Stimulated activated CD8-positive, alpha-beta memory T cell treated with anti-CD3 and anti-CD28 coated beads, Interleukin-4, amount 100 ng/mL, for 24 hours (primary cell): ENCODE measurements at places on chromosomes 3 and 15.

- no peak for DNase-seq
Observed at GRCh38 chr3:94734206-94734605, 671.3 kb downstream of the NSUN3 start.

GRCh38 chr15:76994971-76995945 is at the start of gene PSTPIP1:
TSS of gene PSTPIP1 (plus strand) at chr15:76995126. CDS start at chr15:76995574, 448 bp downstream.
- no peak for DNase-seq

DNA sequence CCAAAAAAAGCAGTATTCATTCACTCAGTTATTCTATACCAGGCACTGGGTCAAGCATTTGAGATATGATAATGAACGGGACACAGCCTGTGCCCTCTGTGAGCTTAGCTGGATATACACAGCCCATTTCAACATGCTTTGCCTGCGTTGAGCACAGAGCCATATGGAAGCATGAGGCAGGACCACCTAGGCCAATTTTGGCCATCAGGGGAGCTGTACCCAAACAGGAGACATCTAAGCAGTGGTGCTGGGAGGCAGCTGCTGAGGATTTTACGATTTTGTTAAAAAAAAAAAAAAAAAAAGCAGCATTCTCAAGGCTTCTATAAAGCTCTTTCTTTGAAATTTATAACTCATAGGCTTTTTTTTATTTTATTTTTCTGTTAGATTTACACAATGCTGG is 87.2 kb upstream of the SLC2A2 start:
- DNase-seq = no peak

- no peak for DNase-seq
Observed at GRCh38 chr15:94335616-94336015, 104.3 kb downstream of the MCTP2 start.

DNA sequence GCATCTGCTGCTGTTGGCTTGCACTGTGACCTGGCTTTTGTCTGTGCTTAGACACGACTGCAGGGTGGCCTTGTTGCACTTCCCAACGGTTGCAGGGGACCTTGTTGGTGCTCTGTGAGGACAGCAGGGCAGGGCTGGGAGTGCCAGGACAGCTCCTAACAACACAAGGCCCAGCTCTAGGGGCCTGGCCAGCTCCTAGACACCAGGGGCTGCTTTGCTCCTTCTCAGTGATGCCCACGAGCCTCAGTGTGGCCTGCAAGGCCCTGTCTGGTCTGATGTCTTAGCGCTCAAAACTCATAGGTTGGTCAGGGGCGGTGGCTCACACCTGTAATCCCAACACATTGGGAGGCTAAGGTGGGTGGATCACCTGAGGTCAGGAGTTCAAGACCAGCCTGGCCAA is 149.1 kb downstream of the CHSY1 start:
- no peak for DNase-seq

GRCh38 chr3:197520311-197521276 is 35.2 kb downstream of the BDH1 start:
- no peak for DNase-seq

GRCh38 chr15:89164712-89165211 is 56.6 kb downstream of the RLBP1 start:
- no peak for DNase-seq

- DNase-seq = no peak
Observed at GRCh38 chr15:76799760-76800159, 105.4 kb downstream of the SCAPER start.

DNA sequence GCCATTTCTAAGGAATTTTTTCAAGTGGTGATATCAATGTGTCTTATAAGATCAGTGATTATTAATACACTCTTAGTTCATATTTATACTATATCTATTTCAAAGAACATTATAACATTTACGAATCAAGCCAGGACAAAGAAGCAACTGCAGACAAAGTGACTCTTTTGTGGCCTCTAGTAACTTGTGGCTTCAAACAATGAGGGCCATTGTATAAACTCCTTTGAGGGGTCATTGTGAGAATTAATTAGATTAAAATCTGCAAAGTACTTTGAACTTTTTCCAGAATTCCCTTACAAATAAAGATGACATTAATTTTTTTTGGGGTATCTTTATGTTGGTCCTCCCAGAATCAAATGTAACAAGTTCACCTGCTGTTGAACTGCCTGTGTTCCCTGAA is 12.3 kb upstream of the SLC30A4 start:
- no peak for DNase-seq

- DNase-seq = no peak
Observed at GRCh38 chr15:58284293-58284692, 146.1 kb downstream of the AQP9 start.

- DNase-seq = no peak
Observed at GRCh38 chr3:23916152-23916885, 471 bp downstream of the NKIRAS1 start.

GRCh38 chr15:58086491-58086890 is 21.0 kb upstream of the ALDH1A2 start:
- DNase-seq = no peak

- no peak for DNase-seq
Observed at GRCh38 chr3:181713676-181714612, 2.2 kb downstream of the SOX2 start.

DNA sequence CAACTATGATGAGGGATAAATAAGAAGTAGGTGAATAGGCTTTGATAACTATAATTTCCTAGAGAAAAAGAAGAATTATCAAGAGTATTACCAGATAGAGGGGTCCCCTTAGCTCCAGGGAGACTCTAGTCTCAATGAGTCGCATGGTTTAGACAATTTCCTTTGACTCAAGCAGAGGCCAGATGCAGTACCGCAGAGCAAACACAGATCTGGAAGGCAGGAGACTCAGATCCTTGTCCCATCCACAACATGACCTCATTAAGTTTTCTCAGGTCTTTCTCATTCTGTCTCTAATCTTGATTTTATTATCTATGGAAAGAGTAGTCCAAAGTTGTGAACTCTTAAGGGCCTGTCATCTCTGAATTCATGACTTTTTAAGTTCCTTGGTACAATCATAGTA is 987.9 kb downstream of the NTRK3 start:
- DNase-seq = no peak

- no peak for DNase-seq
Observed at GRCh38 chr3:116264546-116265319, 180.6 kb downstream of the LSAMP start.

GRCh38 chr3:171362575-171362974 is 97.6 kb downstream of the TNIK start:
- no peak for DNase-seq

GRCh38 chr3:129936757-129937156 is 37.8 kb upstream of the TRH start:
- DNase-seq = no peak

GRCh38 chr15:100958326-100959065 is 39.3 kb downstream of the LRRK1 start:
- DNase-seq = no peak

GRCh38 chr3:142188846-142189245 is 36.5 kb downstream of the GK5 start:
- DNase-seq = no peak

- no peak for DNase-seq
Observed at GRCh38 chr15:89732451-89733172, 18.4 kb downstream of the MESP1 start.

GRCh38 chr3:158079599-158079998 is 26.6 kb downstream of the SHOX2 start:
- DNase-seq = no peak

- DNase-seq = no peak
Observed at GRCh38 chr3:3037156-3037555, 73.0 kb downstream of the IL5RA start.

DNA sequence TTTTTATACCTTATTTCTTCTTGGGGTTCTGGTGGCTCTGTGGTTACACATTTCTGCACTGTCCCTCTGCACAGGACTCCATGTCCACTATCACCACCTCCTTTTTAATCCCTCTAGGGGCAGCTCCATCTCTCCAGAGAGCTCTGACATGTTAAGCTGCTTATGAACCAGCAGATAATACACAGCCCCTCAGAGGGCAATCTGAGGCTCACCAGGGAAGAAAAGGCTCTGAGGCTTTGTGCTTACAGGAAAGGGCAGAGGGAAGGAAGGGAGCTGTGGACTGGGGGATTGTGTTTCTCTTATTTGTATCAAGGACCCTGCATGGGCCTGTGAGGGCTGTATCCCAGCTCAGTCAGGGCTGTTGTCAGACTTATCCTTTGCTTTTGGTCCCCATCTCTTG is 164.5 kb downstream of the EPHB1 start:
- DNase-seq = no peak

GRCh38 chr3:70527026-70527425 is 214.6 kb upstream of the MDFIC2 start:
- DNase-seq = no peak

GRCh38 chr15:61301701-61302100 is 72.6 kb upstream of the RORA start:
- DNase-seq = no peak

DNA sequence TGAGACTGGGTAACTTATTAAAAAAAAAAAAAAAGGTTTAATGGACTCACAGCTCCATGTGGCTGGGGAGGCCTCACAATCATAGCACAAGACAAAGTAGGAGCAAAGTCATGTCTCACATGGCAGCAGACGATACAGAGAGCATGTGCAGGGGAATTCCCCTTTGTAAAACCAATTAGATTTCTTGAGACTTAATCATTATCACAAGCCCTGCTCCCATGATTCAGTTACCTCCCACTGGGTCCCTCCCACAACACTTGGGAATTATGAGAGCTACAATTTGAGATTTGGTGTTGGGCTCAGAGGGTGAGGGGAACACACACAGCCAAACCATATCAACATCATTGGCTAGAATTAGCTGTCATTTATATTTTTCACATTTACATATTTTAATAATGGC is 221.0 kb downstream of the RSRC1 start:
- no peak for DNase-seq

GRCh38 chr3:37301980-37302708 is 127.8 kb upstream of the LRRFIP2 start:
- no peak for DNase-seq

DNA sequence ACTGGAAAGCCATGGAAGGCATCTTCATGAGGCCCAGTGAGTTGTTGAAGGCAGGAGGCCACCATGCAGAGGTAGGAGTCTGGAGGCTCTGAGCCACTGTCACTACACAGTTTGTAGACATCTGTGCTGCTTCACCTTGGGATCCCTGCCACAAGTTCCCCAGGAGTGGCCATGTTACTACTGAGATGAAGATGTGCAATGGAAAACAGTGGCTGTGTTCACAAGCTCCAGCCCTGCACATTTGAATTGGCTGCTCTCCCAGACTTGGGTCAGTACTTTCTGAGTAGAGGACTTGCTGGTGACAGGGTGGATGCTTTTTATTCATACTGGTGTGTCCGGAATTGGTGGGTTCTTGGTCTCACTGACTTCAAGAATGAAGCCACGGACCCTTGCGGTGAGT is 86.9 kb upstream of the C15orf39 start:
- DNase-seq = no peak

DNA sequence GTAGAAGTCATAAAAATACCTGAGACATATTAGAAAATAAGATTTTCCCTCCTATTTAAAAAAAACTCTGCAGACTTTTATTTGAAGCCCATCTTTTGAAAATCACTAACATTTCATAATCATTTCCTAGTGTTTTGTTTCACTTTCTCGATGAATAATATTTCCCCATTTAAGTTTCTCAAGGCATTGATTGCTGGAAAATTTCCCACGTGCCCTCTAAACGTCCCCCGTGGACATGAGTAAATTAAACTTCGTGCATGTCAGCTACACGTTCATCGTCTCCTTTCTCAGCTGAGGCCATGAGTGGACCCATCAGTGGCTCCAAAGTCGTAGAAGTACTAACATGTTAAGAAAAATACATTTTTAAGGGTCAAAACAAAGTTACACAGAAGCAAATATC is 2.0 kb upstream of the TM2D3 start:
- DNase-seq = no peak

DNA sequence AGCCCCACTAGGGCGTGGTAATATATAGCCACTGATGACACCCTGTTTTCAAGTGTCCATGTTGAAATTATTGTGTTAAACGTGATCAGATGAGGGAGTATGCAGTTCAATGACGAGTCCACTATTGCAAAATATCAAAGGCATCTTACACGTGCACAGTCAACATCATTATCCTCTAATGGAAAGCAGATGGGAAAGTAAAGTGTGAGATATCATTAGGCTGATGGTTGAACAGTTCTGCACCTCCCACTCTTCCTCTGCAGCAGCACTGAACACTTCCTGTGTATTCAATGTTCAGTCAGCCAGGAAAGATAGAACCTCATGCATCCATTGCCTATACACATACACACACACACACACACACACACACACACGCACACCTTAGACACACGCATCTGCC is 431.8 kb upstream of the CCDC54 start:
- DNase-seq = no peak

DNA sequence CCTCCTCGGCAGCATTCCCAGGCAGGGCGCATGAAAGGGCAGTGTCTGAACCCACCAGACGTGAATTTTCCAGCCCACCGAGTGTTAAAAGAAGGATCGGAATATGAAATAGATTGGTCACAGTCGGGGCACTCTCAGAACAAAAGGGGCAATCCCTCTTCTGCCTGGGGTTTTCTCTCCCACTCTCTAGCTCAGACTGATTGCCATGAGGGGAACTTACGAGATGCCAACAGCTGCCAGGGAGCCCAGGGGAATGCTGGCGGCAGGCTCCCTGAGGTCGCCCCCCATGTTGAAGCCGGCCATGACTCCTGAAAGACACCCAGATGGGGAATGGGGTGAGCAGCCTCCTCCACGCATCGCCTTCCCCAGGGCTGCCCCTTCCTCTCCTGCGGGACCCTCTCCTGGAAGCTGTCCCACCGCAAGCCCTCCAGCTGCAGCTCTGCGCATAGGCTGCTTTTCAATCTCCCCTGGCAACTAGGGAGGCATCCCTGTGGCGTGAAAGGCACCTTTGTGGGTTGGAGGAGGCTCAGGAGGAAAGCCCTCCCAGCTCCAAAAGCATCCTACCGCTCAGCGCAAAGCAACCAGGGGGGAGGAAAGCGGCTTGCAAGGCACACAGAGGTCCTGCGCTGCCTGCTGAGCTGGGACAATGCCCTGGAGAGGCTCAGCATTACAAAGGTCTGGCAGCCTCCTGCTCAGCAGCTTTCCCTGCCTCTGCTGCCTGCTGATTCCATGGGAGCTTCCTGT is 64.8 kb upstream of the HEG1 start:
- no peak for DNase-seq

GRCh38 chr3:123058505-123058904 is 8.3 kb upstream of the PDIA5 start:
- no peak for DNase-seq

- DNase-seq = no peak
Observed at GRCh38 chr3:135237371-135238143, 442.5 kb downstream of the EPHB1 start.

GRCh38 chr15:99507504-99508310 is 58.1 kb upstream of the MEF2A start:
- no peak for DNase-seq

GRCh38 chr15:59746777-59747176 is 57.7 kb upstream of the BNIP2 start:
- DNase-seq = no peak

GRCh38 chr3:114632757-114633424 is 339.1 kb downstream of the TIGIT start:
- DNase-seq = no peak

GRCh38 chr3:153078826-153079225 is 83.2 kb upstream of the RAP2B start:
- no peak for DNase-seq

GRCh38 chr15:48983300-48983699 is 19.6 kb upstream of the SHC4 start:
- no peak for DNase-seq

- DNase-seq = no peak
Observed at GRCh38 chr3:126399351-126399735, 4.6 kb downstream of the CFAP100 start.
